Muscle of leg (tissue), 16 donors: ENCODE measurements at places on chromosomes 13 and 19. TPM values are rescaled to one million over a fixed set of nuclear protein-coding genes. Genes with fewer than 3 reads are reported as not detected.

The INAFM1 gene
- total RNA-seq = 6.1 TPM

The ICAM1 gene
- total RNA-seq = 4.7 TPM

The CLC gene
- total RNA-seq = 1.2 TPM

- DNase-seq = no peak
- no peak overlapping the region for H3K27ac ChIP-seq
- H3K36me3 ChIP-seq = no peaks in the 10 kb centered on the region
- no peak overlapping the region for H3K4me3 ChIP-seq
- H3K4me1 ChIP-seq = no peaks in the 10 kb centered on the region
These were observed 462.9 kb downstream of the ITGBL1 start for GRCh38 chr13:101915331-101915730.

GRCh38 chr13:78323848-78324247 is 279.5 kb downstream of the POU4F1 start:
- DNase-seq = no peak
- H3K36me3 ChIP-seq = no peaks in the 10 kb centered on the region
- no peak overlapping the region for H3K4me3 ChIP-seq
- no peaks in the 10 kb centered on the region for H3K27me3 ChIP-seq

DNA sequence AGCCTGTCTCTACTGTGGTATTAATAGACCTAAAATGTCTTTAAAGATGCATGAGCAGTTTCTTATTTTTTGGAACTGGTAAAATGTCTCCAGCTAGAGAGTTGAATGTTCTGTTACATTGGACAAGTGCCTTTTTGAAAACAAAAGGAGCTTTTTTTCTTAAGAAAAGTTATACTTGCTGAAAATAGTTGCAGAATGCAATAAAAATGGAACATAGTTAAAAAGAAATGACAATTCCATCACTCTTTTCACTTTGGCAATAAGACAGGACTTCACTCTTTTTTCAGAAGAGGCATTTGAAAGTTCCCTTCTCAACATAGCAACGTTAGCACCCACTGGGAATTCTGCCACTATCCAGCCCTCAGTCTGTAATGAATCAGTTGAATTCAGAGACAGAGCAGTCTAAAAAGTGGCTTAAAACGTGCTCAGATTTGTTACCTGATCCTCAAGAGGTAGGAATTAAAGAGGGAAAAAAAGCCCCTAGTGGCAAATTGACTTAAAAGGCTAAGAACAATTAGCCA is 10.1 kb downstream of the RGCC start:
- H3K27me3 ChIP-seq = no peaks in the 10 kb centered on the region
- no peak overlapping the region for H3K4me3 ChIP-seq
- peaks cover 23% of the 10 kb centered on the region for H3K4me1 ChIP-seq
- peak; percentile 70 for DNase-seq

DNA sequence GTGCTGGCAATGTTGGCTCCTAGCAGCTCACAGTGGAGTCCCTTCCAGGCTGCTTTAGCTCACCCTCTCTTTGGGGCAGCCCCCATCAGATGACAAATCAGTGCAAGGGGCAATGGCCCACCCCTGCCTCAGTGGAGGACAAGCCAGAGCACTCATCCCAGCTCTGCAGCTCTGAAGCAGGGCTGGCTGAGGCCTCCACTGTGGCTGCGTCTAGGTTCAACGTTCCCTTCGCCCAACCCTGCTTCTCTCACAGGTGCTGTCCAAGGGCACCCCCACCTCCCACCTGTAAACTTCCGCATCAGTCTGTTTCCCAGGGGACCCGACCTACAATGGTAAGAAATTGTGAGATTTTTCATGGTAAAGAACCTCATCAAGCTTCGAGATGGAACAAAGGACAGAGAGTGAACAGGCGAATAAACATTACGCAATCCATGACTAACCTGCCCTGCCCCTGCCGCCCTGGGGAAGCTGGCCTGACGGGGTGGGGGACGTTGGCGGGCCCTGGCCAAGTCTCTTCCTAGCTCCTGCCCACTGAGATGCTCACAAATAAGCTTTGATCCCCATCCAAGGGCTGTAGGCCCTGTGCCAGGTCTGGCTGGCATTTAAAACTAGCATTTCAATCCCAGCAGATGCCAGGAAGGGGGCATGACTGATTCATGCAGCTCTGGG is 40.5 kb downstream of the DZIP1 start:
- peaks cover 7% of the 10 kb centered on the region for H3K4me1 ChIP-seq
- DNase-seq = peak; percentile 11
- H3K27me3 ChIP-seq = no peaks in the 10 kb centered on the region
- H3K27ac ChIP-seq = no peak overlapping the region
- peaks cover 32% of the 10 kb centered on the region for H3K36me3 ChIP-seq
